B cell (primary cell): ENCODE measurements at places on chromosomes 11 and 22.
A peak's percentile ranks its signal among the peaks of the same experiment; 100 is the strongest.

- no peak for DNase-seq
- no peaks in the 10 kb centered on the region for H3K4me1 ChIP-seq
- H3K36me3 ChIP-seq: peaks cover 74% of the 10 kb centered on the region
Observed at GRCh38 chr11:46658259-46658658, 40.9 kb downstream of the ATG13 start.

- DNase-seq: no peak
- H3K27me3 ChIP-seq: no peaks in the 10 kb centered on the region
- peaks cover 5% of the 10 kb centered on the region for H3K4me1 ChIP-seq
- H3K27ac ChIP-seq: no peak overlapping the region
- H3K4me3 ChIP-seq: no peak overlapping the region
Observed at GRCh38 chr11:17382046-17382728, 6.3 kb downstream of the KCNJ11 start.

- H3K27ac ChIP-seq: no peak overlapping the region
- no peaks in the 10 kb centered on the region for H3K27me3 ChIP-seq
- no peak for DNase-seq
- H3K4me3 ChIP-seq: no peak overlapping the region
- peaks cover 3% of the 10 kb centered on the region for H3K4me1 ChIP-seq
Observed at GRCh38 chr22:44630826-44631225, 71.2 kb upstream of the PRR5 start.

GRCh38 chr11:27672836-27673464, 27.3 kb downstream of the BDNF start:
- no peaks in the 10 kb centered on the region for H3K4me1 ChIP-seq
- H3K4me3 ChIP-seq: no peak overlapping the region
- H3K27ac ChIP-seq: no peak overlapping the region
- no peak for DNase-seq

- no peak for DNase-seq
- no peaks in the 10 kb centered on the region for H3K36me3 ChIP-seq
- H3K4me1 ChIP-seq: no peaks in the 10 kb centered on the region
- no peak overlapping the region for H3K27ac ChIP-seq
- H3K4me3 ChIP-seq: no peak overlapping the region
Observed at GRCh38 chr22:39359659-39360195, 9.9 kb downstream of the SYNGR1 start.

GRCh38 chr11:72482211-72482812, 48.0 kb upstream of the CLPB start:
- H3K27ac ChIP-seq: no peak overlapping the region
- H3K36me3 ChIP-seq: no peaks in the 10 kb centered on the region
- no peaks in the 10 kb centered on the region for H3K4me1 ChIP-seq
- DNase-seq: peak; percentile 57

- DNase-seq: peak; percentile 61
- no peaks in the 10 kb centered on the region for H3K27me3 ChIP-seq
- H3K4me3 ChIP-seq: no peak overlapping the region
- no peak overlapping the region for H3K27ac ChIP-seq
- peaks cover 8% of the 10 kb centered on the region for H3K4me1 ChIP-seq
Observed at GRCh38 chr11:78397398-78397797, 20.2 kb downstream of the GAB2 start.

DNA sequence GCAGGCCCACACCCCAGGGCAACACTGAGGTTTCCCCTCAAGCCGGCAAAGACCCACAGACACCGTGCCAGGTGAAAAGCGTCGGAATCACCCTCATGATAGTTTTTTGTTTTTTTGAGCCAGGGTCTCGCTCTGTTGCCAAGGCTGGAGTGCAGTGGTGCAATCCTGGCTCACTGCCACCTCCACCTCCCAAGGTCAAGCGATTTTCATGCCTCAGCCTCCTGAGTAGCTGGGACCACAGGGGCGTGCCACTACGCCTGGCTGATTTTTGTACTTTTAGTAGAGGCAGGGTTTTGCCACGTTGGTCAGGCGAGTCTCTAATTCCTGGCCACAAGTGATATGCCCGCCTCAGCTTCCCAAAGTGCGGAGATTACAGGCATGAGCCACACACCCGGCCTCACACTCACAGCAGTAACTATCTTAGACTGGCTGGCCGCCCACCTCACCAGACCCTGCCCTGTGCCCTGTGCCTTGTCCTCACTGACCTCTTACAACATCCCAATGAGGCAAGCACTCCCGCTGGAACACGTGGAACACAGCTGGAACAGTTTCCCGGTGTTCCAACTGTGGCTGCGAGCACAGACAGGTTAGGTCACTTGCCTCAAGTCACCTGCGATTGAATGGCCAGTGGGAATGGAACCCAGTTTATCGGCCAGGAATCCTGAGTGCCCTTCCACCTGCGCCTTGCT, 21.1 kb downstream of the LRRC10B start:
- no peaks in the 10 kb centered on the region for H3K4me1 ChIP-seq
- DNase-seq: no peak
- no peaks in the 10 kb centered on the region for H3K36me3 ChIP-seq

DNA sequence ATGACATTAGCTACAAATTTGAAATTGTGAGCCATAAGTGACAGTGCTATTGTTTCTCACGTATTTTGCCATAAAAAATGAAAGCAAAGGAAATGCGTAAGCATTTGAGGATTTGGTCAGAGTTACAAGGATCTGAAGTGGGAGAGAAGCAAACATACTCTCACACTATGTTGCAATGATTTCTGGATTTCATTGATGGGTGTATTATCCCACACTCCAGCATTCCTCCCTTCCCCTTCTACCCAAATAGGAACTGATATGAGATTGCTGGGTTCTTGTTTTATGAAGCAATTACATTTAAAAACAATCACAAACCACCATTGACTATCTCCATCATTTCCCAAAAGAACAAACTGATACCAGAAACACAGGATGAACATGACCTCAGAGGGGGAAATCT, 314.0 kb upstream of the CTSC start:
- H3K36me3 ChIP-seq: no peaks in the 10 kb centered on the region
- DNase-seq: no peak
- H3K4me1 ChIP-seq: no peaks in the 10 kb centered on the region
- no peak overlapping the region for H3K4me3 ChIP-seq
- H3K27ac ChIP-seq: no peak overlapping the region

DNA sequence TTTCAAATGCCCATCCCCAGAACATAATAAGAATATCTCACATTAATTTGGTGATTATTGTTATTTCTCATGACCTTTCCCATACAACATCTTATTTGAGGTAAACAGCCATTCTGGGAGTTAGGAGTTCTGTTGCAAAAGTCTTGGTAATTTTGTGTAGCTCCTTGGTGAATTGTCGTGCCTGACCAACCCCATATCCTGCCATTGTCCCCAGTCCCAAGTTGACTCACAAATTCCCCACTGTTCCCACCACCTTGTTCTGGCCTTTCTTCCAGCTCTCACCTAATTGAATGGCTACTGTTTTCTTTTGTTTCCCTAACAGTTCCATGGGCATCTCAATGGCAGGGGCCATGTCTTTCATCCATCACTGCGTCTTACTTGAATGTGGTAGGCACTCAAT, 8.0 kb downstream of the MTNR1B start:
- H3K27ac ChIP-seq: no peak overlapping the region
- DNase-seq: no peak
- no peak overlapping the region for H3K4me3 ChIP-seq
- no peaks in the 10 kb centered on the region for H3K36me3 ChIP-seq
- no peaks in the 10 kb centered on the region for H3K27me3 ChIP-seq
- no peaks in the 10 kb centered on the region for H3K4me1 ChIP-seq

GRCh38 chr11:93573184-93573583, 30.0 kb upstream of the SMCO4 start:
- H3K36me3 ChIP-seq: no peaks in the 10 kb centered on the region
- H3K27me3 ChIP-seq: no peaks in the 10 kb centered on the region
- no peaks in the 10 kb centered on the region for H3K4me1 ChIP-seq
- no peak overlapping the region for H3K27ac ChIP-seq
- H3K4me3 ChIP-seq: no peak overlapping the region

DNA sequence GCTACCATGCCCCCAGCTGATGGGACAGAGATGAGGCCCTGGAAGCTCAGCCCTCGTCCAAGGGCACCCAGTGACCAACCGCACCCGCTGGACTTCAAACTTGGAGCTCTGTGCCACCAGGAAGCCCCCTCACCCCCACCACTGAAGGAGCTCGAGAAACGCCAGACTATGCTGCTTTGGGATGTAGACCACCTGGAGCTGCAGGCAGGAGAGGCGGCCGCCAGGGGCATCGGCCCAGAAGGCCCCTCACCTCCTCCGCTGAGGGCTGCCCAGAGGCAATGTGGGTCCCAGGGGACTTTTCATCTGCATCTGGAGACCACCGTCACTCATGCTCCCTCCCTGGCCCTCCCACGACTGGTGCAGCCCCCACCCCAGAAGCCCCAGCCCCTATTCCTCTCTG, 28.3 kb downstream of the CDKN1C start:
- H3K4me3 ChIP-seq: no peak overlapping the region
- H3K36me3 ChIP-seq: no peaks in the 10 kb centered on the region
- DNase-seq: no peak
- no peaks in the 10 kb centered on the region for H3K27me3 ChIP-seq
- H3K4me1 ChIP-seq: no peaks in the 10 kb centered on the region

GRCh38 chr11:2585566-2586086, 114.2 kb downstream of the KCNQ1OT1 start:
- H3K4me3 ChIP-seq: no peak overlapping the region
- H3K27ac ChIP-seq: no peak overlapping the region
- peaks cover 14% of the 10 kb centered on the region for H3K36me3 ChIP-seq
- no peaks in the 10 kb centered on the region for H3K4me1 ChIP-seq
- no peaks in the 10 kb centered on the region for H3K27me3 ChIP-seq

DNA sequence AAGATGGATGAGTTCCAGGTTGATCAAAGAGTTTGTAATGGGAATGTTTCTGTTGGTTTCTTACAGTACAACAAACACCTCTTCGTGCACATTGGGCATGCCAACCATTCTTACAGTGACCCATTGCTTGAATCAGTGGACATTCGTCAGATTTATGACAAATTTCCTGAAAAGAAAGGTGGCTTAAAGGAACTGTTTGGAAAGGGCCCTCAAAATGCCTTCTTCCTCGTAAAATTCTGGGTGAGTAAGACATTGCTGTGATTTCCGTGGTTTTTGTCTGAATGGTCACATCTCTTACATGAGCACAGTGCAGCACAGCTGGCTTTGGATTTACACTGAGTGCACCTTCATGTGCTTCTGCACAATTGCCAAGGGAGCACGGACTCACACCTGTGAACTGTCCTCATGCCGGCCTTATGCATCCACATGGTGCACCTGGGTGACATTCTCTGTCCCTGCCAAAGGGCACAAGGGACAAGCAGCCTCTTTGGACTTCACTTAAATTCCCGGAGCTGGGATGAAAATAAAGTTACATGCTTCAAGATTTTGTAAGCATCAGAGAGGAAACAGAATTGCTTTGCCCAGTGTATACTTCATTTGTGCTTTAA, 107.1 kb upstream of the RASSF10 start:
- H3K36me3 ChIP-seq: no peaks in the 10 kb centered on the region
- H3K4me3 ChIP-seq: no peak overlapping the region
- no peak overlapping the region for H3K27ac ChIP-seq
- DNase-seq: no peak
- H3K27me3 ChIP-seq: no peaks in the 10 kb centered on the region

- no peak overlapping the region for H3K4me3 ChIP-seq
- H3K4me1 ChIP-seq: peaks cover 29% of the 10 kb centered on the region
- no peaks in the 10 kb centered on the region for H3K27me3 ChIP-seq
- H3K27ac ChIP-seq: no peak overlapping the region
- DNase-seq: no peak
Observed at GRCh38 chr22:42855211-42855610, 1.9 kb downstream of the ARFGAP3 start.

DNA sequence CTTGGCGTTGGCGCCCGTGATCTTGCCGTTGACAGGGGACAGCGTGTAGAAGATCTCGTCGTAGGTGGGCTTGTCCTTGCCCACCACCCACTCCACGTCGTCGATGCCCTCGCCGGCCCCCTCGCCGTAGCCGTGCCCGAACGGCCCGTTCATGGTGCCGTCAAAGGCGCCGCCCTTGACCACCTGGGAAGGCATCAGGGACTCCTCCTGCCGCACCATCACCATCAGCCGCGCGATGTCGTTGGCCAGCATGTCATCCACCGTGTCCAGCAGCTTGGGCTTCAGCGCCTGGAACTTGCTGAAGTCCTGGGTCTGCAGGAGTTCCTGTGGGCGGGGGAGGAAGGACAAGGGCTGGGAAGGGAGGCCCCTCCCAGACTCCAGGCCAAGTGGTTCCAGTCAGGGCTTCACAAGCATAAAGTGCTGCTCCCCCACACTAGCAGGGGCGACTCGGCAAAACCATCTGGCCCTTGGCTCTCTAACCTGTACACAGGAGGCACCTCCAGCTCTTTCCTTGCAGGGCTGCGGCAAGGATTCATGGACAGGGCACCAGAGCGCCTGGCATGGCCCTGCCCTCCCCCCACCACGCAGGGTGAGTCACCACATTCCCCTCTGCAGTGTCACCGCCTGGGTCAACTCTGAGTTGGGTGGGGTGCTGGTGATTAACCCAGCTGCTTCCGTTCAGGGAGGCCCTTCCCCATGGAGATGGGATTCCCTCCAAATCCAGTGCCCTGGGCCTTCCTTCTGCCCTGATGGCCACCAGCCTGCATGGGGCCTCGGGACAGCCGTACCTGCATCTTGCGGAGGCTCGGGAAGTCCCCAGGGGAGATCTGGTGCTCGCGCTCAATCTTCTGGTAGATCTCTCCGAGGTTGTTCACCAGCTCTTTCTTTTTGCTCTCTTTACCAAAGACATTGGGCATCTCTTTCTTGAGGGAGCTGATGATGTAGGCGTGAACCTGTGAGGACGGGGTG, 10.4 kb upstream of the CDC42BPG start:
- no peaks in the 10 kb centered on the region for H3K27me3 ChIP-seq
- no peak overlapping the region for H3K4me3 ChIP-seq
- peaks cover 54% of the 10 kb centered on the region for H3K36me3 ChIP-seq
- H3K27ac ChIP-seq: peak overlapping the region; percentile 100
- no peak for DNase-seq

DNA sequence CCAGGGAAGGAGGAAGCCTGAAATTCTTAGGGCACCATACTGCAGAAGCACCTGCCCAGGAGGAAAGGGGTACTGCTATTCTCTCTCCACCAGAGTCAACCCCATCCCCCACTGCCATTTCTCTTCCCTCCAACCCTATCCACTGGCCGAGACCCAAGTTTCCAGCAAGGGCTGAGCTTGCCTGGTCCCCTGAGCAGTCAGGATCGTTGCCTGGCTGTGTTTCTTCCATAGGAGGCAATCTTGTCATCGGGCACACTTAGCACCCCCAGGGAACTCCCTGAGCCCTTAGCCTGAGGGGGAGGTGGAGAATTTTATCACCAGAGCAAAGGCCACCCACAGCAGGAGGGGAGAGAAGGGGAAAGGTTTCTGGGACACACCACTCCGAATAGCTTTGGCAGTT, 115.8 kb upstream of the NECTIN1 start:
- no peak overlapping the region for H3K27ac ChIP-seq
- no peaks in the 10 kb centered on the region for H3K27me3 ChIP-seq
- H3K36me3 ChIP-seq: no peaks in the 10 kb centered on the region
- no peak for DNase-seq

- H3K4me3 ChIP-seq: no peak overlapping the region
- H3K27me3 ChIP-seq: no peaks in the 10 kb centered on the region
- DNase-seq: no peak
Observed at GRCh38 chr11:10373340-10373739, 68.5 kb downstream of the ADM start.
